GM23248 (cell line): ENCODE measurements at places on chromosomes 3 and 15. TPM values are rescaled to one million over a fixed set of nuclear protein-coding genes. Genes with fewer than 3 reads are reported as not detected.

The ADGRG7 gene
- polyA plus RNA-seq = not detected in 2 replicates

The ENTPD3 gene
- not detected in 2 replicates for polyA plus RNA-seq

The SNUPN gene
- 38.0 and 41.5 TPM in 2 replicates for polyA plus RNA-seq

DNA sequence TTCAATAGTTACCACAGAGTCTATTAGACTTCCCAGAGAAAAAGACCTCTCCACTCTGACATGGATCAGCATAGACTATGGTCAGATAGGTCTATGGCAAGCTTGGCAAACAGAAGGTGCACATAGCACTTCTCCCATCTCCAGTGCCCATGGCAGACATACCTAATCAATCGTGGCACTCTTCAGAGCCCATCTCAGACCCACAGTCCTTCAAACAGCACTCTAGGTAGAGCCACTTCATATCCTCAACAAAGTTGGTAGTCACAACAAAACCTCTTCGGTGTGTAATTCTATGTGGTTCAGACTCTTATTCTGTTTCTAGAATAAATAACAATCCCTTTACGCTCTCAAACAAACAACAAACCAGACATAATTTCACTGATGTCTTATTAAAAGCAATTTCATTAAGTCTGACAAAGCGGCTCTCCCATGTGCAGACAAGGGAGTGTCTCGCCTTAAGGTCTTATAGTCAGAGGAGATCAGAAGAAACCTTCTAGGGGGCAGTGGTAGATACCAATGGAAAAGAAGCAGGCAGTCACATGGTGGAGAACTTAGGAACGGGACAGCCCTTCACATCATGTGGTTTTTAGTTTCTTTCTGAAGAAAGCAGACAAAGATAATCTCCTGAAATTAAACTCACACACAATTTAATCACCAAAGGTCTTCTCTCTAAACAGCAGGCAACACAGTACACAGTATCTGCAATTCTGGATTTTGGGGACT is 483.4 kb downstream of the FOXP1 start:
- no peak overlapping the region for H3K4me3 ChIP-seq
- no peak for DNase-seq
- H3K4me1 ChIP-seq = peaks cover 54% of the 10 kb centered on the region

DNA sequence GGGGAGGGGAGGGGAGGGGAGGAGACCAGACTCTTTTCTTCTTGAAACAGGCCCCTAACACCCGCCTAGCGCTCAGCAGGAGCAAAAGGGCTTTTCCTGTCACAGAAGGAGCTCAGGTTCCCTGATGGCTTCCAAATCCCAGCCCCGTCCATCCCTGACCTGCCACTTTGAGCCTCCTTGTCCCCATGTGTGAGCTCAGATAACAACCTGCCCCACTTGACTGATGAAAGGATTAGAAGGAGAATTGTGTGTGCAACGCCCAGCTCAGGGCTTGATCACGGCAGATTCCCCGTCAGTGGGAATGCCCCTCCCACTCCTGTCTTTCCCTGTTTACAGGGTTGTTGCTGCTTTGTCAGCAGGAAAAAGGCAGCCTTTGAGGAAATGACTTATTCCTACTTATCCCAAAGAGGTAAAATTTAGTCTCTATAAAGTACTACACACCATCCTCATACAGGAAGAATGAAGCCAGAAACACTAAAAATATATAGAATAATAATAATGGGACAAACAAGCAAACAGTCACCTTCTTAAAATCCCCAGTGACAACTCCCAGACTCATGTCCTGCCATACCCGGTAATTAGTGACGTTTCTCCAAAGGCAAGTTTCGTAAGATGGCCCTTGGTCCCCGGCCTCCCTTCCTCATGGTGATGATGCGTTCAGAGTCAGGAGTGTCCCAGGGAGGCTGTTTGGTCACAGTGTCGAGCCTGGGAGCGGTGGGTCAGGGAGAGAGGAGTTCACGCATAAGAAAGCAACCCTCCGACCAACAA is 6.1 kb upstream of the LRRC15 start:
- H3K4me3 ChIP-seq = no peak overlapping the region
- DNase-seq = no peak
- no peaks in the 10 kb centered on the region for H3K27me3 ChIP-seq
- no peak overlapping the region for H3K27ac ChIP-seq
- no peaks in the 10 kb centered on the region; the same call in 1 of the 2 replicates for H3K4me1 ChIP-seq

GRCh38 chr3:24018784-24019570 is 73.9 kb downstream of the NR1D2 start:
- DNase-seq = no peak
- H3K4me1 ChIP-seq = no peaks in the 10 kb centered on the region
- H3K27me3 ChIP-seq = no peaks in the 10 kb centered on the region
- H3K36me3 ChIP-seq = no peaks in the 10 kb centered on the region
- no peak overlapping the region for H3K27ac ChIP-seq
- H3K4me3 ChIP-seq = no peak overlapping the region
